ENCODE measurements at places on chromosomes 5 and 9. TPM values are rescaled to one million over a fixed set of nuclear protein-coding genes. Genes with fewer than 3 reads are reported as not detected.

STKLD1 gene
- 1.7 TPM for total RNA-seq

MUSK gene
- 5.5 TPM for total RNA-seq

- DNase-seq = no peak
Measured at GRCh38 chr9:131263701-131264100, 12.6 kb downstream of the FAM78A start.

- DNase-seq = no peak
Measured at GRCh38 chr9:136366826-136367225, 3.3 kb upstream of the DNLZ start.

DNA sequence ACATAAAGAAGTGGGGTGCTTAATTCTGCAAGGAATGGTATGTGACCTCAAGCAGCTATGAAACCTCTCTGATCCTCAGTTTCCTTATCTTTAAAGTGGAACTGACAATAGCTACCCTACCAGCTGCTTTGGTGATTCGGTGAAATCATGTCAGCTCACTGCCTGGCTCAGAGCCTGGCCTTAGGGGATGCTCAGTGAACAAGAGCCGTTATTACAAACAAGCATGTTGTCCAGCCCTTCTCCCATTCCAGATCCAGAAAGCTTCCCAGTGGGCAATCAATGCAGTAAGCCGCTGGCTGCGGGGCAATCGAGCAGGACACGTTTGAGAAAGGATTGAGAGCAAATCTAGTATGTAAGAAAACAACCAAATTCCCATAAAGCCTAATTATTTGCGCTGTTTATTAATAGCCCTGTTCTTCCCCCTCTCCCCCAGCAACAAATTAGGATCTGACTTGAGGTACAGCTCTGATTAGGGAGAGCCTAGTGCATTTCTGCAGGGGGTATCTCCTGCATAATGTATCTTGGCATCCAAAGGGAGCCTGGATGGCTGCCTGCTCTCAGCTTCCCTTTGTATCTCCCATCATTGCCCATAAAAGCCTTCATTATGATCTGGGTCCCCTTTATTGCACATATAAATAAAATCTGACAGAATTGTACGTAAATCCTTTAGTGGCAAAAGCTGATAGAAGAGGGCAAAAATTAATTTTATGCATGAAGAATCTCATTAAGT, 371.4 kb downstream of the TMEM232 start:
- no peak for DNase-seq

DNA sequence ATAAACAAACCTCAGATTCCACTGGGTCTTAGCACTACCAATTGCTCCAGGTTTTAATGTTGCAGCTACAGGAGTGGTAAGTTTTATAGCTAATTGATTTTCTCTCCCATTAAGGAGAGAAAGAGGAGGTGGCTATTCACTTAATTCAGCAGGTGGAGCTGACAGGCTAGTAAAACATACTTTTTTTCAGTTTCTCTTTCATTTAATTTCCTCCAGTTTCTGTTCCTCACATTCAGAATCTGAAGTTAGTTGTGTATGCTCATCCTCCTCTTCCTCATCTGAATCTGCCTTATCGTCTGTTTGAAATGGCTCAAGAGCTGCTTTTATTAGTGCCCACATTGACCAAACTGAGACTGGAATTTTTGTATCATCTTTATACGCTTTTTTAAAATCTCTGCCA, 98.0 kb downstream of the PLPPR1 start:
- DNase-seq = no peak

GRCh38 chr5:31124651-31125305, 68.7 kb upstream of the CDH6 start:
- DNase-seq = no peak

Measured in RPMI7951 (cell line).